Activated naive CD8-positive, alpha-beta T cell treated with anti-CD3 and anti-CD28 coated beads, Interleukin-2, amount 10 ng/mL, durations not matched to agents 7 days and 5 days (primary cell): ENCODE measurements at places on chromosomes 7 and 10. TPM values are rescaled to one million over a fixed set of nuclear protein-coding genes. Genes with fewer than 3 reads are reported as not detected.

The FAM13C gene
- not detected for total RNA-seq

- DNase-seq = no peak
- H3K4me3 ChIP-seq = no peak overlapping the region
- no peaks in the 10 kb centered on the region for H3K4me1 ChIP-seq
- no peaks in the 10 kb centered on the region for H3K27me3 ChIP-seq
- no peak overlapping the region for H3K27ac ChIP-seq
These were observed 97.8 kb upstream of the COL1A2 start for GRCh38 chr7:94296881-94297280.

- H3K27me3 ChIP-seq = no peaks in the 10 kb centered on the region
- H3K36me3 ChIP-seq = peaks cover 14% of the 10 kb centered on the region
- peak overlapping the region; percentile 49 for H3K4me3 ChIP-seq
These were observed 16.7 kb upstream of the LRRN3 start for GRCh38 chr7:111074071-111074747.

GRCh38 chr7:95957510-95957909, 185.2 kb downstream of the DYNC1I1 start:
- no peak for DNase-seq
- H3K36me3 ChIP-seq = no peaks in the 10 kb centered on the region
- H3K4me1 ChIP-seq = no peaks in the 10 kb centered on the region
- H3K27me3 ChIP-seq = peaks cover 2% of the 10 kb centered on the region

The C10orf105 gene
- 0.30 TPM for total RNA-seq
